ENCODE measurements at places on chromosomes 7 and 10.

DNA sequence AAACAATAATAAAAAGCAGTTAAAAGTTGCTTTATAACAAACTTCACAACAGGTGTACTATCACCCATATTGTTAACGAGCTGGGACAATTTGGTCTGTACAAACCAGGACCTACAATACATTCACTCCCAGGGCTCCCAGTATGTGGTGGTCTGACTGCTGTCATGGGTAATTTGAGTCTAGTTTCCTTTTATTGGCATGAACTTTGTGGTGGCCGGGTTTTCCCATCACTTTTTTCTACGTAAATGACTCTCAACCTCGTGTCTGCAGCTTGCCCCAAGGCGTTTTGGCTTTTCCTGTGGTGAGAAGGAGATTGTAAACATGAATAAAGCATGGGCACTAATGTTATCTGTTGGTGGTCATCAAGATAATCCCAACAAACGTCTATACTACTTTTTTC lies 118.7 kb upstream of the CDK6 start:
- no peak for DNase-seq

- DNase-seq: no peak
Observed at GRCh38 chr10:125160856-125161706, 718 bp upstream of the CTBP2 start.

DNA sequence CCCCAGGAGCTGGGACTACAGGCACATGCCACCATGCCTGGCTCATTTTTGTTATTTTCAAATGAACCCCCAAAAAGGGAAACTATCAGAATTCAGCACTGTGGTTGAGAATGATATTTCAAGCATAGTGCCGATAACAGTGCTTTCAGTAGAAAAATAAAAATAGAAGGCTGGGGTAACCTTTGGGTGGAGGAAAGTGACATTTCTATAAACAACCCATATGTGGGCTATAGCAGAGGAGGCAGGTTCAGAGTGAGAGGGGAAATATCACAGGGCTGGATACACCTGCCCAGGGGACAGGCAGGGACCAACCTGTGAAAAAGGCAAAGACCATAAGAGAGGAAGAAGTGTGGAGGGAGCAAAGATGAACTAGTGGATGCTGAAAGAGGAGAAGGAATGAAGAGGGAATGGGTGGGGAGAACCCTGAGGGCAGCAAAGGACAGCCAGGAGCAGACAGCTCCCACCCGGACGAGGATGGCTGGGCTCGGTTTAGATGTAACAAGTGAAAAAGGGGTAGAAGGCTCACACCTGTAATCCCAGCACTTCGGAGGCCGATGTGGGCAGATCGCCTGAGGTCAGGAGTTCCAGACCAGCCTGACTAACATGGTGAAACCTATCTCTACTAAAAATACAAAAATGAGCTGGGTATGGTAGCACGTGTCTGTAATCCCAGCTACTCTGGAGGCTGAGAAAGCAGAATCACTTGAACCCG lies 56.5 kb downstream of the MAP3K8 start:
- no peak for DNase-seq

DNA sequence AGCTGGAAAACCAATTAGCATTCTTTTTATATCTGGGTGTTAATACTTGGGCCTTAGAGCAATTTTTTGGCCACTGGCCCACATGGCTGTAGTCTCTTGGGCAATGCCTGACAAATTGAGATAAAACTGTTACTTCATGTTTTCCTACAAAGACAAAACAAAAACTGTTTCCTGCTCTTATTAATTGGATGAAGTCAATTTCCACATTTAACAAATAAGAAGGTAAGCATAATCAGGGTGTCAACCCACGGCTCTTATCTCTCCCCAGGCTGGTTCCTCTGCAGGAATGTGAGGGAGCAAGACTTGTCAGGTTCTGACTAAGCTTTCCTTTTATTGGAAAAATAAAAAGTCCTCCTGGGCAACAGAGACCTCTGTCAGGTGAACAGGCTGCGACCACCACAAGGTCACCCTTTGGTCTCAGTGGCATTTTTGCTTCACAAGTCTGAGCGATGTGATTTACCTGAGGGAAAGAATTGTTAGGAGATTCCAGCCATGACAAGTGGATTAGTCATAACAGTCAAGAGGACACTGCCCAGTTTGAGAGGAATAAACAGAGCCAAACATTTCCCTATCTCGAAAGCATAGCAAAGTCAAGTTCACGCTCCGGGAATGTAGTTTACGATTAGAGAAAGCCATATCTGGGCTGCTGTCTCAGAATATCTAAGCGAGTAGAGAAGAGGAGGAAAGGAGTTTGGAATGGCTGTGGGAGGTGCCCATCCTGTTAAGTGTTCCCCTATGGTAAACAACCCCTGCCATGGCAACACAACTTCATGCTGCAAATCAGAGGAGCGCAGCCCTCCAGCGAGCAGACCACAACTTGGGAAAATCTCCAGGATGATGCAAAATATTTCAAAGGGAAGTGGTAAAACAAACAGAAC lies 144.4 kb downstream of the TES start:
- no peak for DNase-seq

DNA sequence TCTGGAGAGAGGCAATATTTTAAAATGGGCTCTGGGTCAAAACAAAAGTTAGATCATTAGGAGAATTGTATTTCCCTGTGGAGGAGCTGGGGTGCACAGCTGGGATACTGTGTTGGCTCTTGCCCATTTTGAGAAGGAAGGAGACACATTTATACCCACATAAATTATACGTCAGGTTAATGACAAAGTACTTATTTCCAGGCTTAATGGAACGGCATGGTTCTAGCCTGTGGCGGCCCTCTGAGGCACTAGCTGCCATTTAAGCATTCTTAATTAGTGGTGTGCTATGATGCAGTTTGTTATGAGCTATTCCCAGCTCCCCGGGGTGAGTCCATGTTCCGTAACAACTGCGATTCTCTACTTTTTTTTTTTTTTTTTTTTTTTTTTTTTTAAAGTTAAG lies 193.5 kb downstream of the SEC23IP start:
- DNase-seq: no peak

DNA sequence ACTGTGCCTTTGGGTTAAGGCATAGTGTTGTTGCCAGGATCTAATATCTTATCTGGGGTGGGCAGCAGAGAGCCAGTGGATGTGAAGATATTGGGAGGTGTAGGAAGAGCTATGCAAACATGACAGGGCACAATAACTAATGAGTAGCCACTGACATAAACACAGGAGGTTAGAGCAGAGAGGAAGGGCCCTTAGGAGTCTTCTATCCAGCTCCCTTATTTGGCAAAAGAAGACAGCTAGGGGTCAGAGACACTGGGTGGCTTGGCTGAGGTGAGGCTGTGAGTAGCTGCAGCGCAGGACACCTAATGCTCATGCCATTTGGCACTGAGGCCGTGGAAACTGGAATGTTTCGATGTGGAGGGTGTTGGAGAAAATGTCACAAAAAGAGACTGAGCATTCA lies 176.3 kb upstream of the TCF7L2 start:
- no peak for DNase-seq
